Activated naive CD4-positive, alpha-beta T cell treated with anti-CD3 and anti-CD28 coated beads, Interleukin-2, amount 10 ng/mL, durations not matched to agents 7 days and 5 days (primary cell): ENCODE measurements at places on chromosomes 4 and X.

DNA sequence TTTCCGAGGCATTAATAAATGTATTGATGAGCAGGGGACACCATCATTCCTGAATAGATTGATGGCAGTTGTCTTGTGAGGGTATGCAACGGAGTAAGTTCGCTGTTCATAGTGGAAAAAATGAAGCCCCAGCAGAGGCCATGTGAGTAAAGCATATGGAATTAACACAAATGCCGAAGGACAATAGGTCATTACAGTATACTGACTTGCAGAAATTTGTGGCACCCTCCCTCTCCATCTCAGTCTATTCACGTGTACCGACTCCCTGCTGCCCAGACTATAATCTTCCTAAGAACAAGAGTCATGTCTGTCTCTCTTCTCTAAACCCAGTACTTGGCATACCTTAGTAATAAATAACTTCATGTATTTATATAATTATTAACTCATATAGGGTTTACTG is 47.1 kb upstream of the PCDH10 start:
- no peak for DNase-seq

GRCh38 chrX:9501362-9501761 is 36.5 kb downstream of the TBL1X start:
- no peak for DNase-seq

- no peak for DNase-seq
Observed at GRCh38 chr4:1285151-1285789, 4.4 kb upstream of the MAEA start.

DNA sequence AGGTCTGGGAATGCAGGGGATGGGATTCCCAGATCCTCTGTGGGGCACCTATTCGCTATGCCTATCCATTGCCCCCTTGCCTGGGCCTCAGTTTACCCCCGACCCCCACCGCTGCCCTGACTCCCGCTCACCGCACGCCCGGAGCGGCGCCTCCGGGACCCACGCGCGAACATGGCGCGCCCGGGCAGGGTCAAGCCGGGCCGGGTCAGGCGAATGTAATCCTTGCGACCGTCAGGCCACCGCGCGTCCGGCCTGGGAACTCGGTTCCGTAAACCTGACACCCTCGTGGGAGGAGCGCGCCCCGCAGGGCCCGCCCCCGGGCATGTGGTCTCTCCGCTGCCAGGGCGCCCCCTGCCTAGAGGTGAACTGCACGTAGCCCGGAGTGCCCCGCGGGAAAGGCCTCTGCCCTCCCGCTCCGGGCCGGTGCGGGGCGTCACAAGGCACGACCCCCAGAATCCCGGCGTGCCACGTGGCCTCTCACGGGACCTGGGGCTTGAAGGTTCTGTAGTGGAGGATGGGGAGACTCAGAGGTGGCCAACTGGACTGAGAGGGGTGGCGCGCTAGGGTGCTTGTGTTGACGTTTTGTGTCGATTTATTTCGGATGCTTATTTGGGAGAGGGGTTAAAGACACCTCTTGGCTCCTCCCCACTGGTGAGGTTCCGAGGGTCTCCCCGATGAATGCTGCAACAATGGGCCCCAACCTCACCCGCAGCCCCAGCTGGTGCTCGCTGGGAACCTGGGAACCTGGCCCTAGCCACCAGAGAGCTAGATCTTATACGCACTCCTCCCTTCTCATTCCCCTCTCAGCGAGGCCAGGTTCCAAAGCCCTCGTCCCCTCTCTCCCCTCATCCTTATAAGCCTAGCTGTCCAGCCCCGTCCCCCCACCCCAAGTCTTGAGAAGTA is at the start of gene PRICKLE3:
TSS of gene PRICKLE3 (minus strand) at position 249 of the 903 bp plus-strand sequence. CDS start at position 173, 76 bp downstream.
- peak; percentile 84 for DNase-seq

- no peak for DNase-seq
Observed at GRCh38 chr4:94407846-94408245, 43.9 kb upstream of the PDLIM5 start.

DNA sequence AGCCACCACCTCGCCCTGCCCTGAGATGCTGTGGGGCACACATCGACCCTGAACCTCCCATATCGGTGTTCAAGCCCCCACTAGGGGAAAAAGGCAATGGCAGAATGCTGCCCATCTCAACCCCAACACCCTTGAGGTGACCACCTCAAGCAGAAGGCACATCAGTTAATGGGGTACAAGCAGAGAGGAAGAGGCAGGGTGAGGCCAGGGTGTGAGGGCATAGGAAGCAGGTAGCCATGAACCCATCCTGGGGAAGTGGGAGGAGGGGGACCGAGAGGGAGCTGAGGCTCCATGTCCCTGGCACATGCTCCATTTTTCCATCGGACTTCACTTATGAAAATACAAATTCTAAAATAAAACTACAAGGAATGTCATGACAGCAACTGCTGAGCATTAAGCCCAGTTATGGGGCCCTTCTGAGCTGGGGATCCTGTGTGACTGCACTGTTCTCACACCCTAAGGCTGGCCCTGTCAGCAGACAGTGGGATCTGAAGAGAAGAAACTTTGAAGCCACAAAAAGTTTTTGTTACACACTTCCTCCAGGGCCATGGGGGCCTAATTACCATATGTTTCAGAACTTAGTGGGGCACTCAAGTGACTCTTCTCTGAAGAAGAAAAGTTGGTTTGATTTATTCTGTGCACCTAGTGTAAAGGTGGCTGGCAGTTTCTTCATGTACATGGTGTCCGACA is 68.2 kb upstream of the FAM241A start:
- no peak for DNase-seq

DNA sequence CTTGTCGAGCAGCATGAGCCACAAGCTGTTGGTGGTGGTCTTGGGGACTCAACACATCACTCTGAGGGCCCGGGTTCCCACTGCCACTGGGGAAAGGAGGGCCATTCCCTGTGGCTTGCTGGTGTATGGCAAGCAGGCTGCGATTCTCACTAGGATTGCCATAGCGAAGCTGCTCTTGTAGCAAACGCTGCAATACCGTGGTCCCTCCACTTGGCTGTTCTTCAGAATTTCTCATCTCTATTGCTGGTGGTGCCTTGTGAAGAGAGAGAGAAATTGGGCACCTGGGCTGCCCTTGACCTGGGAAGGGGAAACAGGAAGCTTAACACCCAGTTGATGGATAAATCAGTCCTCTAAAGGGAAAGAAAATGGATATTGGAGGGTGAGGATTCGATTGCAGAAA is 17.7 kb downstream of the AMOT start:
- no peak for DNase-seq

GRCh38 chrX:140354431-140355120 is 150.3 kb downstream of the SOX3 start:
- DNase-seq: no peak

DNA sequence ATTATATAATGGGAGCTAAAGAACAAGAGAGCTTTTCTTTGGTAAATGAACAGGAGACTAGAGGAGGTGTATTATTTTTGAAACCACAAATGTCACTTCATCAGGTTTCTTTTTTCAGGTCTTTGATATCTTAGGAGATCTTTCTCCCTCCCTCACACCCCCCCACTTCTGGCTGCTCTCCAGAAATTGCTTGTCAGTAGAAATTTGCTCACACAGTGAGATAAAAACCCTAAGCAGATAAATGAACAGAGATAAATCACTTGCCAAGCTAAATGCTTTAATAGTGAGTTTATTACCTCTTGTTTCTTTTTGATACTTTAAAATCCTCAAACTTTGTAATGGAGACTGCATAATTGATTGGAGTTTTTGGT is 421.2 kb upstream of the TENM3 start:
- DNase-seq: no peak

GRCh38 chr4:11543706-11544105 is 115.0 kb upstream of the HS3ST1 start:
- DNase-seq: no peak

- no peak for DNase-seq
Observed at GRCh38 chrX:45240301-45240700, 39.6 kb upstream of the DIPK2B start.

DNA sequence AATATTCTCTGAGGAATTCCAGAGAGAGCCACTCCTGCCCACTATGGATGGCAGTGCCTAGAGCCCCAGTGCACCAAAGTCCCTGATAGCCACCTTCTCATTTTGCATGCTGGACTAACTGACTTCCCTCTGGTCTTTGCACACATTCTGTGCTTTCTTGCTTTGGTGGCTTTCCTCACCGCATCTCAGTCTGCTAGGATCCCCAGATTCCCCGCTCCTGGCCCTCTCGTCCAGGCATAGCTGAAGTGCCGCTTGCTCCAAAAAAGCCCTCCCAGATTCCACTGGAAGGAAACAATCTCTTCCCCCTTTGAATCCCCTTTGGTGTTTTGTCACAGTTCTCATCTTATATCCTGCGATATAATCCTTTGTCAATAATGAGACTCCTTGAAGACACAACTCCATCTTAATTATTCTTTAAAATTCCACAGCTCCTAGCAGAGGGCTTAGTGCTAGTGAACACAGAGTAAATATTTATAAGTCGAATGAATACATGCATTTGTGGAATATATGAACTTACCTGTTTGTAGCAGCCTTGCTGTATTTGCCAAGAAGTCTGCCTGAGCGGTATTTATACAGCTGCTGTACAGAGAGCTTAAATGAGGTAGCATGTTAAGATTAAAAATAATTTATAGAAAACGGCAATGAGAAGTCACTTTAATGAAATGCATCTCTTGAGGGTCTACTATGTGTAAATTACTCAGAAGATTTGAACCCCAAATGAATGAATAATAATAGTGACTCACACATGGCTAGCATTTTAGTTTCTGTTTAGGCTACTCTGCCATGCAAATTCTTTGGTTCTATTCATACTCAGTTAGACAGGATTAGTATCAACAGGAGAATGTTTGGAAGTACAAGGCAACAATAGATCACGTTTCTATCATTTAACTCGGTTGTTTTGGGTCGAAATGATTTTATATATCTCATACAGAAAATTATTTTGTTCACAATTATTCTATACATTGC is 421.9 kb upstream of the TENM3 start:
- no peak for DNase-seq

DNA sequence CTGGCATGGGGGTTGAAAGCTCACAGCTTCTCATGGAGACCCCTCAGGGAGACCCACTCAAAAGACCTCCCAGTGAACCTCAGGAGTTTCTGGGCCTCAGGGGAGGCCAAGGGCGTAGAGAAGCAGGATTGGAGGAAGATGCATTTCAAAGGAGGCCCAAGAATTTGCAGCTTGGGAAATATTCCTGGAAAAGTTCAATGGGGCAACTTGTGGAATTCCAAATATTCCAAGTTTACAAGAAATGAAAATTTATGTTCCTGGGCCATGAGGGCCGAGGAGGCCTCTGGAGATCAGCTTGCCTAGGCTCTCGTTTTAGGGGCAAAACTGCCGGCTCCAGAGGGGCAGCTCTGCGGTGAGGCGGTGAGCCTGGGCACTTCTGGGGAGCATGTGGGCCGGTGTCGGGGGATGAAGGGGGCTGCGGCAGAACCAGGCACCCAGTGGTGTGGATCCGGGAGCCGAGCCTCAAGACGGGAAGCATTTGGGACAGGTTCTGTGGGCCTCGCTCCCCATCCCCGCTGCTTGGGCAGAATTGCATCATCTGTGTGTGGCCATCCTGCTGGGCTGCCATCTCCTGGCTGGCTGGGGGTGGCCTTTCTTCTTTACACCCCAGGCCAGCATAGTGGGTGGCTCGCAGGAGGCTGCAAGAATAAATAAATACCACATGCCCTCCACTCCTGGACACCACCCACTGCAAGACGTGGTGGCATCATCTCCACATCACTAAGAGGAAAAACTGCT is 54.6 kb upstream of the GPR78 start:
- no peak for DNase-seq

DNA sequence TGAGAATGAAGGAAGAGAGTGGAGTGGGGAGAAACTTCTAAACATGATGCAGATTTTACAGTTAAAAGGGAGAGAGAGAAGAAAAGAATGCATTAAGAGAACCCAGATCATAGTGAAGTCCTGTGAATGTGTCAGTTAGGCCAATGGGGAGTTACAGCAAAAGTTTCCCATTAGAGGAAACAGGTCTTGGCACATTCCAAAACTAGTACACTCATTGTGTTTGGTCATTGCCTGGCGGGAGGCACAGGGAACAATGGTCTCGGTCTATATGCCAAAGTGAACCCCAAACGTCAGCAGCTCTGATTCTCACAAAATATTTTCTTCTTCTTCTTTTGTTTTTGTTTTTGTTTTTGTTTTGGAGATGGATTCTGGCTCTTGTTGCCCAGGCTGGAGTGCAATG is 284.5 kb upstream of the CTSO start:
- DNase-seq: no peak

DNA sequence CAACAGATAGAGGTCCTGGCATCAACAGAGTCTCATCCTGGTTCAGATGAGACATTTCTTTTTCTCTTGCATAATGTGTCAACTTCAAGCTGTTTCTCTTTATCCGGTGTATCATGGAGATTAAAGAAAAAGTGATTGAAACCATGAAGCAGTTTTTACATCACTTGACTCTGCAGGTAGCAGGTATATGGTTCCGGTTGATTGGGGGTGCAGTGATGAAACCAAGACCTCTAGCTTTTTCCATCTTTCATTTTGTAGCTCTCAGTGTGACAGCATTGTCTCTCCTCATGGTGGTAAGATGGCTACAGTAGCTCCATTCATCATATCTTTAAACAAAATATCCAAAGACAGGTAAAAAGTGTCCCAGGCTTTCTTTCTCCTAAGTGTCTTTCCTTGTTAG is 2.4 kb upstream of the HOPX start:
- no peak for DNase-seq

DNA sequence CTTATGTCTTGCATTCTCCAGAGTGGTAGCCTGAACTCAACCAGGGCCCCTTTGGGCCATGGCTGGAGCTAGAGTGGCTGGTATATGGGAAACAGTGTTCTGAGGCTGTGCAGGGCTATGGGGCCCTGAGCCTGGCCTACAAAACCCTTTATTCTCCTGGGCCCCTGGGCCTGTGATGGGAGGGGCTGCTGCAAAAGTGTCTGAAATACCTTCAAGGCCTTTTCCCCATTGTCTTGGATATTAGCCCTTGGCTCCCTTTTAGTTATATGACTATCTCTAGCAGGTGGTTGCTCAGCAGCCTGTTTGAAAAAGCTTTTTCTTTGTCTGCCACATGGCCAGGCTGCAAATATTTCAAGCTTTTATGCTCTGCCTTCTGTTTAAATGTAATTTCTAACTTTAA is 22.5 kb downstream of the APOOL start:
- DNase-seq: no peak

DNA sequence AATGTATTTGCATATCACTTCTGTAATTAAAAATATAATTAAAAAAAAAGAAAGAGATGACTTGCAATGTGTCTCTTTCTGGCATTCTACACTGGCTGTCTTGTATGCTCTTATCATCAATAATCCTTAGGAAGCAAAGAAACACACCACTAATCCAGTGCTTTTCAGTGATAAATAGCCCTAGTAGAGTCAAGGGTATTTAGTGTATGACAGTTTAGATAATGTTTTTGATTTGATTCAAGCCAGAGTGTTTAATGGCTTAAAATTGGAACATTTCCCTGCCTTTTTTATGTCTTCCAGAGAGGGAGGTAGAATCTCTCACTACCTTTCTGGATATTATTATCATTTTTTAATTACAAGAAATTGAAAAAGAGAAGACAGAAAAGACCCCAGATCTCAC is 48.6 kb upstream of the CXCL8 start:
- DNase-seq: no peak

GRCh38 chr4:186404562-186405134 is 138.7 kb downstream of the F11 start:
- no peak for DNase-seq
